ENCODE measurements at places on chromosomes 5 and 9.

DNA sequence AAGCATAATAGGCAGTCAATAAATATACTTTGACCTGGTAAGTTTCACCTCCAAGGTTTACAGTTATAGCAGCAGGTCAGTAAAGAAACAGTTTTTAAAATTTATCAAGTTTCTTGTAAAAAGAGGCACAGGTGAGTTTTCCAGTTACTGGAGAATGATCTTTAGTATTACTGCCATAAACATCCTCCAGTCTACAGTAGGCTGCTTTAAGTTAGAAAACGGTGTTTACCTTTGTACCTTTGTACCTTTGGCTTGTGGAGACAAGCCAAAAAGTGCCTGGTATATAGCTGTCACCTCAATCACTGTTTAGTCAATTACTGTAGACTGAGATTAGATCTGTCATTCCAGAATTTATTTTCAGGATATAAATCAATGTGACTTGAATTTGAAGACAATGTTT is 42.7 kb upstream of the SRFBP1 start:
- DNase-seq: no peak

DNA sequence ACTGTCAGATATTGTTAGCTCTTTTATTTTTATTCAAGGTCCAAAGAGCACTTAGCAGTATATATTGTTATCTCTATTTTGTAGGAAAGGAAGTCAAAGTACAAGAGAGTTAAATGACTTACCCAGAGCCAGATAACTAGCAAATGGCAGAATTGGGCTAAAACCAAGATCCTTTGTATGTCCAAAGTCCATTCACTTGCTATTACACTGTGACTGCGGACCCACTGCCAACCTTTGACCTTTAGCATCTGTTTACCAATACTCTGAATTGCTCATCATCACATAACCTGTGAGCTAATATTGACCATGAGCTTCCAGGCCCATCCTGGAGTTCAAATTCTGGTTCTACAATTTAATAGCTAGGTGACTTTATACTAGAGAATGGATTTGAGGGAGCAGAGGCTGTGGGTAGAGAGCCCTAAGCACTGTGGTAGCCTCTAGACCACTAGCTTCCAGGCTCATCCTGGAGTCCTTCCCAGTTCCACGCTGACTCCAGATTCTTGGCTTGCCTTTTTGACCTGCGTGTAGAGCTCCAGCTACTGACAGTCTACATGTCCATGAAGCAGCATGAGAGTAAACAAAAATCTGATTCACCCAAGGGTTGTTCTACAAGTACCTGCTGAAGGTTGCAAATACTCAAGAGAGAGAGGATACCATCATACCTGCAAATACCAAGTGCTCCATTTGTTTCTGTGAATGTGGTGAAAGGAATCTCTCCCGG is 424.0 kb downstream of the SH3GL2 start:
- DNase-seq: no peak

DNA sequence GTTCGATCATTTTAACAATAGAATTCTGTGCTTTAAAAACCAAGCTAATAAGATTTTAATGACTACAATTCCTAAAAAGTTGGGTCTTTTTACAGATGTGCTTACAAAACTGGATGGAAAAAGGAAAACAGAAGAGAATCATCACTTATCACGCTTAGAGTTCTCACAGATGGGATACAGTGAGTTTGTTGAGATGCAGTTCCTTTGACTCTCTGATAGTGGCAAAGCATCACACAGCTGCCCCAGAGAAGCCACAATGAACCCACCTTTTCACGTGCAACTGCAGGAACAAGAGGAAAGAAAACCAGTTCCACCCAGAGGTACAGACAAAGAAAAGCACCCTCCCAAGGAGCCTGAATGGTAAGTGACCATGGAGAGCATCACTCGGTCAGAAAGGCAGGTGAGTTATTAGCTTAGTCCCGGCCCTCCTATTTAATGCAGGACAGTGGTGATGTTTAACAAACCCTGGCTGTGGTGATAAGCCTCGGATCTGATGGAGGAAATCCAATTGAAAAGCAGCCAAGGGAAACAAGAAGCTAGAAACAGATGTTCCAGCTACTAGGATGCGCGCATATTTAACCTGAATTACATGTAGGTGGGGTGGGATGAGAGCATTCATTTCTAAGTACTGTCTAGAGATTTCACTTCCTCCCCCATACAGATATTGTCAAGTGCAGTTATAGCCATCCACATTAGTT is 167.7 kb downstream of the TARS1 start:
- no peak for DNase-seq

GRCh38 chr9:5569409-5569808 is 59.1 kb downstream of the PDCD1LG2 start:
- no peak for DNase-seq

DNA sequence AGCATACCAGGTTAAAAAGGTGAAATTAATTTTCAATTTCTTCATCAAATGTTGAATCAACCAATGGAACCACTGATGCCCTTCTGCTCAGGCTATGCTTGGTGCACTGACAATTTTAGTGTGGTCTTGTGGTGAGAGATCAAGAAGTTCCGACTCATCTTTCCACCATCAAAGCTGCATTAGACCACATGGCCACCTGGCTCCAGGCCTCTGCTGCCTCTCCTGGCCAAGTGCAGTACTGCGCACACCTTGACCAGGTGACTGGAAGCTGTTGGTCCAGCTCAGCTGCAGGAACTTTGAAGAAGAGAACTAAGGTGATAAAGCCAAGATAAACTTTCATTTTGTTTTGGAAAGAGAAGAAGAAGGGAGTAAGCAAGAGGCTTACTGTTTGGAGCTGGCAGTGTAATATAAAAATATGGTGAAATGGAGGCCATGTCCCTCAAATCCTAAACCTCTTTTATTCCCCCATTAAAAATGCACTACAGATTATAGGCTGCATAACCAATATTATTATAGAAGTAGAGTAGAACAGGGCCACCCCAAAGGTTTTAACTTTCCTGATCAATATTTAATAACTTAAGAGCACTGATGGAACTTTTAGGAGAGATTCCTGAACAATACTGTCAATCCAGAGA is 315.5 kb upstream of the C9orf72 start:
- no peak for DNase-seq

GRCh38 chr5:54388811-54389210 is 66.7 kb upstream of the HSPB3 start:
- DNase-seq: no peak

DNA sequence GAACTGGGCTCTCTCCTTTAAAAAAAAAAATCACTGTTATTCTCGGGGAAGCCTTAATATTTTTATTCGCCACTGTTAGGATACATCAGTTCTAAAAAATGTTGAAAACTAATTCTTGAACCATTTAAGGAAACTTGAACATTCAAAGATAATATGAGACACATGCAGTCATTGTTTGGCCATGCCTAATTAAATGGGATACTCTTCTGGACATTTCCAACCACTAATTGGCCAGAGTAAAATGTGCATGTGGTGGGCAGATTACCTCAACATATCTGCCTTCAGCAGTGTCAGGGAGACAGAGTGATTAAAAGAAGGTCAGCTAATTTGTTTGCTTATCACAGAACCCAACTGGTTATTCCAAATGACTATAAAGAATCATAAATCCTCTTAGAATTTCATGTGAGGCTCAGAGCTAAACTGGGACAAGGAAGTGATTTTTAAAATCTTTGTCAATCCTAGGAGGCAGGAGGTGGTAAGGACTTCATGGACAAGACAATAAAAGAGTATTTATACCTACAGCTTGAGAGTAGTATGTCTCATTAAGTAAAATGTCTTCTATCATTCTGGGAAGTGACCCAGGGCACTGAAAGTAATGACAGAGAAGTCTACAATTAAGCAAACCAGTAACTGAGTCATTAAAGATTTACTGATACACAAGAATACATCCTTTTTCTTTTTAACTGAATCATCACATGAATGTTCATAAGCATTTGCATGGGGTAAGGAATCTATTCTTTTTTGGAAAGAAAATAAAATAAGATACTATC is 242.9 kb upstream of the TRPM3 start:
- no peak for DNase-seq

DNA sequence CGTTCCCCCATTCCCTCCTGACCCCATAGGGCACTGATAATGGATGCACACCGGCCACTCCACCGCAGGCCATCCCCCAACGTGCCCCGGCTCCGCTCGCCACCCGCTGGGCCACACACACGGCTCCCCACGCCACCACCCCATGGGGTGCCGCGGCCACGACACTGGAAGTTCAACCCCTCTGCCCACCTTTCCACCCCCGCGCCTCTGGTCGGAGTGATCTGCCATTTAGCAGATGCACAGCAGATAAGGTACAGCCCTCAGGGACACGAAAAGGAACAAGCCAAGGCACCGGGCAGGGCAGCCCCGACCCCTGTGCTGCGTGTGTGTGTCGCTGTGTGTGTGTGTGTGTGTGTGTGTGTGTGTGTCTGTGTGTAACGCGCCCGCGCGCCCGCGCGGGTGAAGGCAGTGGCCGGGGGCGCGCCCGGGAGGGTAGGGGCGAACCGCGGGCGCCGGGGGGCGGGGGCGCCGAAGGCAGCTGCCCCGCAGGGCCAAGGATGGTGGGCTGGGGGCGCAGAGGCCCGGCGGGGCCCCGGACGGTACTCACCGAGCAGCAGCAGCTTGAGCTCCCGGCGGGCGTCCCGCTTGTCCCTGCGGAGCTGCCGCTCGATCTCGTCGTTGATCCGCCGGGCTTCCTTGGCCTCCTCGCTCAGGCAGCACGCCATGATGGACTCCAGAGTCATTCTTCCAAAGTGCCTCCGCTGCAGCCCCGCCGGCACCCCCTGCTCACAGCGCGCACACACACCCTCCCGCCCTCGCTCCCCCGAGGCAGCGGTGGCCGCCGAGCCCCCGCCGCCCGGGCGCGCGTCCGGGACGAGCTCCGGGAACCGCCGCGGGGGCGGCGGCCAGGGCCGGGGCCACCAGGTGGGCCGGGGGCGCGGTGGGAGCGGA is 813 bp downstream of the GNAQ start:
- DNase-seq: peak; percentile 74

DNA sequence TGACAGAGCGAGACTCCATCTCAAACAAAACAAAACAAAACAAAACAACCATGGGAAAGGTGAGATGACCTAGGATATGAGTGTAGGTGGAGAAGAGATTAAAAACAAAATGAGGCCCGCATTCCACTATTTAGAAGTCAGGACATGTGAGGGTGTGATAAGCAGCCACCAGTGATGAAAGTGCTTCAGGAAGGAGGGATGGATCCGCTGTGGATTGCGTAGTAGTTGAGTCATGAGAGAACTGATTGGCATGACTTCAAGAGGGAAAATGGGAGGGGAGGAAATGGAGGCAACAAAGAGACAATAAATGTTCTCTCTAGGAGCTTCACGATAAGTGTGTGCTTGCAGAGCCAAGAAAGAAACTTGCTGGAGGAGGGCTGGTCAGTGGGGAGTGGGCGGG is 367.6 kb downstream of the ARL15 start:
- DNase-seq: no peak

DNA sequence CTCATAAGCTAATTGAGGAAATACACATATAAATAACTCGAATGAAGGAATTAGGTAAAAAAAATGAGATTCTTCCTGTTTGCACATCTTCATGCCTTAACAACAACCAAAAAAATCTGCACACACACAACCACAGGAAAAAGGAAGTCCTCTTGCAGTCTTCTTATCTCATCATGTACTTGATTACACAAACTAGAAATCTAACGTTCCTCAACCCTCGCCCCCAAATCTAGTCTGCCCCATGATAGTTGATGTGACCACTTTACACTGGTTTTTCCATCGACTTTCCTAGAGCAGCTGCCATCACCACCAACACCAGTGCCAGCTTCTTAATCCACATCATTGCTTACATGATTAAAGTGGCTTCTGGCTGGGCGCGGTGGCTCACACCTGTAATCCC is 31.2 kb upstream of the RNU6ATAC start:
- no peak for DNase-seq
